Epithelial cell of proximal tubule (primary cell): ENCODE measurements at places on chromosomes 6 and 20. TPM values are rescaled to one million over a fixed set of nuclear protein-coding genes. Genes with fewer than 3 reads are reported as not detected.

- no peak for DNase-seq
These were observed 24.5 kb downstream of the CALHM6 start for GRCh38 chr6:116485559-116486184.

DNA sequence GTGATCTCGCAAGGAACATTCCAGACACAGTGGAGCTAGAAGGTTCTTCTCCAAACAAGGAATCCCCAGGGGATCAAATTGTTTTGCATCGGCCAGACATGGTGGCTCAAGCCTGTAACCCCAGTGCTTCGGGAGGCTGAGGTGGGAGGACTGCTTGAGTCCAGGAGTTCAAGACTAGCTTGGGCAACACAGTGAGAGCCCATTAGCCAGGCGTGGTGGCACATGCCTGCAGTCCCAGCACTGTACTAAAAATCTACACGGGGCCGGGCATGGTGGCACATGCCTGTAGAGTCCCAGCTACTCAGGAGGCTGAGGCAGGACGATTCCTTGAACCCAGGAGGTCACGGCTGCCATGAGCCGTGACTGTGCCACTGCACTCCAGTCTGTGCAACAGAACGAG is 15.3 kb downstream of the GMEB2 start:
- no peak for DNase-seq

GRCh38 chr20:22836877-22837276 is 198.2 kb upstream of the SSTR4 start:
- DNase-seq = no peak

- DNase-seq = no peak
These were observed 53.8 kb upstream of the FOXP4 start for GRCh38 chr6:41492261-41492891.

DNA sequence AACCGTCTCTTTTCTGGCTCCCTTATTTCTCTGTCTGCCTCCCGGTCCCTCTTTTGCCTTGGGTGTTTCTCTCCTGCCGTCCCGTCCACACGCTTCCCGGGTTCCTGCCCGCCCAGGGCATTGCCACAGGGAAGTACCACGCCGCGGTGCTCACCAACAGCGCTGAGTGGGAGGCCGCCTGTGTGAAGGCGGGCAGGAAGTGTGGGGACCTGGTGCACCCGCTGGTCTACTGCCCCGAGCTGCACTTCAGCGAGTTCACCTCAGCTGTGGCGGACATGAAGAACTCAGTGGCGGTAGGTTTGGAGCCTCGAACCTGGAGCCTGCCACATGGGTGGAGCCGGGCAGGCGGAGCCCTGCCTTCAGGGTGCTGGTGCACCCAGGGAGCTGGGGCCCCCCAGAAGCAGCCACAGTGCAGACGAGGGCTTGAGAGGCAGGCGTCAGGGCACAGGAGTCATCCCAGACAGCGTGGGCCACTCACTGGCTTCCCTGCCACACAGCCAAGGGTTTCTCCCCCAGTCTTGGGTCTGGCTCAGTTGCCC is 21.3 kb downstream of the NPEPL1 start:
- no peak for DNase-seq

- no peak for DNase-seq
These were observed 320.1 kb downstream of the CDH4 start for GRCh38 chr20:61571916-61572711.

- DNase-seq = no peak
These were observed 103.0 kb downstream of the ADGRB3 start for GRCh38 chr6:68738039-68738438.

DPPA5 gene
- not detected in 2 replicates for total RNA-seq

GCLC gene
- 15.3 and 16.4 TPM in 2 replicates for total RNA-seq

TNNC2 gene
- total RNA-seq = not detected in 2 replicates
